ENCODE measurements at places on chromosomes 2 and 18.

- DNase-seq, result no peak
Observed at GRCh38 chr18:10488017-10488416, 33.6 kb downstream of the APCDD1 start.

GRCh38 chr2:233531955-233532354 is 34.6 kb downstream of the USP40 start:
- no peak for DNase-seq

DNA sequence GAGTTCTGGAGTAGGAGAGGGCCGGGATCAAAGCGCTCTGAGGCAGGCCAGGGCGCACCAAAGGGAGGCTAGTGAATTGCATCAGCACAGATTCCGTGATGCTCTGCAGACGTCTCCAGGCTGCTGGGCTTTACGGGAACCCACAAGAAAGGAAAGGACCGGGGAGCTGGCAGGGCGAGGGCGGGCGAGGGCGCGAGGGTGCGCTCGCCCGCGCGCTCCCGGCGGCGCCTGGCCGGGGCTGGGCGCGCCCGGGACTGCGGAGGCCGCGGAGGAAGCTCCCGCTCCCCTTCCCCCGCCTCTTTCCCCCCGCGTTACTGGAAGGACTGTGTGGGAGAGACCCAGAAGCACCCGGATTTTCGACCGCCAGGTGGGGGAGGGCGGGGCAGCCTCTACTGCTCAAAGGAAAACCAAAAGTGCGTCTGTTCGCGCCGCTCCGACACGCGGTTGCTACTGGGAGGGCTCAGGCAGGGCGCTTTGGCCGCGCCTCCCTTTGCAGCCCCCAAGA is 2.4 kb upstream of the FOSL2 start:
- DNase-seq, result peak; percentile 65

DNA sequence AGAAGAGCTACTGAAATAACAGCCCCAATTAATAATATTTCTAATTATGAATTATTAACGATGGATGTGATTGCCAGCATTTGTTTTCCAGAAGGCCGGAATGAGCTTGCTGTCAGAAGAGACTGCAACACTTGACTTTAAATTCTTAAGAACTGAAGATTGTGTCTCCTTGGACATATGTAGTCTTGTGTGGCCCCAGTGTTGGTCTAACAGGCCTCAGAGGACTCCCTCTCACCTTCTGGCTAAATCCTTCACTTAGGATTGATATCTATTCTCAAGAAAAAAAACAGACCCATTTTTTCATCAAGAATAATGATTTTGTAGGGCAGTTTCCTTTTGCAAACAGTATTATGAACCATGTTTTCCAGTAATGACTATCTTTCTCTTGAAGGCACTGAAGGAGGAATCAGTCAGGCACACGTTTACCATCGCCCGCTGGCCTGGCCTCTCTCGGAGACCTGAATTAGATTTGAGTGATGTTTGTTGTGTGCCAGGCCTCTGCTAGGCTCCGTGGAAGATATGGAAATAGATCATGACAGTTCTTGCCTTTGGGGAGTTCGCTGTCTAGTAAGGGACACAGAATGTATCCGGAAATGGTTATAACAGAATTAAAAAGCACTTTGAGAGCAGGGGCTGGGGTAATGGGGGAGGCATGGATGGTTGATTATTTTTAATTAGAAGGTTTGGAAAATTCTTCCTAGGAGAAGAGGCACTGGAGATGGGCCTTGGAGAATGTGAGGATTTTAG is 258.0 kb downstream of the MYCN start:
- DNase-seq, result no peak

DNA sequence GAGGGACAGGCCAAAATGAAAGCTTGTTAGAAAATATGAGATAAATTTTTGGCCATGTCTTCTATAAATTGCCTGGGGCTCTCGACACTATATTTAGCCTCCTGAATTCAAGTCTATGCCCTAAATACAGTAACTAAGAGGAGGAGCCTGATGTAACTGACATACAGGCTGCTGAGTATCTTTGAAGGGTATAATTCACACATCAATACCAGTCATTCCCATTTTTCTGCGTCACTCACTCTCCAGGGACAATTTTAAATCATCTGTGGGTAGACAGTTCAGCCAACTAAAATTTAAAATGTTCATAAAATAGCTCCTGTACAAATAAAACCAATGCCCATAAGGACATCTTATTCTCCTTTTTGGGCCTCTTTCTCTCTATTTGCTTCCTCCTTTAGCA is 105.9 kb downstream of the AP1S3 start:
- no peak for DNase-seq

DNA sequence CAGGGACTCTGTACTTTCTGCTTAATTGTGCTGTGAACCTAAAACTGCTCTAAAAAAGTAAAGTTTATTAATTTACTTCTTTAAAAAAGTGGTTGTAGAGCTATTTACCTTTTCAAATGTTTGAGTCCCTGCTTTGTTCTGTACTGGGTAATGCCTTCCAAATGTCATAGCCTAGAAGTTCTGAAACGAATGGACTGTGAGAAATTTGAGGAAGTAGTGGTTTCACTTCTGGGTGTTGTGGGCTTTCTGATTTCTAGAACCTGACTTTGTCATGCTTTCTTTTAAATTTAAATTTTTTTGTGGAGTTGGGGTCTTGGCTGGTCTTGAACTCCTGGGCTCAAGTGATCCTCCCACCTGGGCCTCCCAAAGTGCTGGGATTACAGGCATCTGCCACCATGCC is 44.6 kb downstream of the SMAD4 start:
- no peak for DNase-seq

GRCh38 chr2:233866479-233866878 is 1.7 kb downstream of the MSL3B start:
- DNase-seq, result no peak

- DNase-seq, result no peak
Observed at GRCh38 chr2:47195148-47195547, 40.0 kb upstream of the STPG4 start.

GRCh38 chr18:77069931-77070330 is 62.7 kb downstream of the MBP start:
- no peak for DNase-seq

GRCh38 chr2:37588316-37588777 is 83.1 kb downstream of the CDC42EP3 start:
- no peak for DNase-seq

- DNase-seq, result no peak
Observed at GRCh38 chr2:181607629-181608590, 49.0 kb downstream of the CERKL start.

DNA sequence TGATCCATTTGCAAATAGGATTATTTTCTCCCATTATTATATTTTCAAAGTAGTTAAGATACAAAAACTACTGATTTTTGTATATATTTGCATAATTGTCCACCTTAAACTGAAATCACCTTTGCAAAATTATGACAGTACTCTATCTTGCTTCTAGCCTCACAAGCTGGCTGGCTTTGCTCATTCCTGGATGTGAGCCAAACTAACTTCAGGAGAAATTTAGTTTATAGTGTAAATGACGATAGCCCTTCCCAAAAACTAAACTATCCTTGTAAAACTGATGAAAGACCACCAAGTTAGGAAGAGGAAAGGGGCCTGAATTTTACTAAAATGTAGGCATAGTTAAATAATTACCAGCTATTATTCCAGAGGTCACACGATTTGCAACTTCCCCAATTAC is 87.3 kb downstream of the ADD2 start:
- DNase-seq, result no peak

DNA sequence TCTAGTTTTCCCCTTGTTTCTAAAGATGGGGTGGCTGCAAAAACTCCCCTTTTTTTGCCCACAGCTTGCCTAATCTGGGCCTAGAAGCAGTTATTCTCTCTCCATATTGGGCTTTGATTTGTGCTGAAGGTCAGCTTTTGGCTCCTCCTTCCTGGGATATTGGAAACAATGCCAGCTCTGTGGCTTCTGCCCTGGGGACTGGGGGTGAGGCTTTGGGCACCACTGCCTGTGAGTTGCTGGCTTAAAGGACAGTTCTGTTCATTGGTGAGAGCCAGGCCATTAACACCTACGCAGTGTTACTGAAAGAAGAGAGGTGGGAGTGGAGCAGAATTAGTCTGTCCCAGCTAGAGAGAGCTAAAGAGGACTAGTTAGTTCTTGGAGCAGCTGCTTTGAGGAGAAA is 4.3 kb downstream of the UBXN2A start:
- no peak for DNase-seq

DNA sequence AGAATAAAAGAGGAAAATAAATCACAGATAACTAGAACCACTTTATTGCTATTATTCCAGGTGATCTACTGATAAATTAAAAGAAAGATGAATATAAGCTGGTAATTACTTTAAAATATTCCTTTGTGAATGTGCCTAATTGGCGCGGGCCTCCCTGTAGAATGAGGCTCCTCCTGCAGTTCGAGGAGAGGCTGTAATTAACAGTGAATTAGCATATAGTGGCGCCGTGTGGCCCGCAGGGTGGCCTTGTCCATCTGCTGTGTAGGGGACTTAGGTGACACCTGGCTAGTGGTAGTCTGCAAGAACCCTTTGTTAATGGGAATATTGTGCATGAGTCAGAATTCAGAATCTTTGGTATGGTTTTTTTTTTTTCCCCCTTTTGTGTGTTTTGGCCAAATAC is 119.8 kb downstream of the AGAP1 start:
- DNase-seq, result peak; percentile 92

DNA sequence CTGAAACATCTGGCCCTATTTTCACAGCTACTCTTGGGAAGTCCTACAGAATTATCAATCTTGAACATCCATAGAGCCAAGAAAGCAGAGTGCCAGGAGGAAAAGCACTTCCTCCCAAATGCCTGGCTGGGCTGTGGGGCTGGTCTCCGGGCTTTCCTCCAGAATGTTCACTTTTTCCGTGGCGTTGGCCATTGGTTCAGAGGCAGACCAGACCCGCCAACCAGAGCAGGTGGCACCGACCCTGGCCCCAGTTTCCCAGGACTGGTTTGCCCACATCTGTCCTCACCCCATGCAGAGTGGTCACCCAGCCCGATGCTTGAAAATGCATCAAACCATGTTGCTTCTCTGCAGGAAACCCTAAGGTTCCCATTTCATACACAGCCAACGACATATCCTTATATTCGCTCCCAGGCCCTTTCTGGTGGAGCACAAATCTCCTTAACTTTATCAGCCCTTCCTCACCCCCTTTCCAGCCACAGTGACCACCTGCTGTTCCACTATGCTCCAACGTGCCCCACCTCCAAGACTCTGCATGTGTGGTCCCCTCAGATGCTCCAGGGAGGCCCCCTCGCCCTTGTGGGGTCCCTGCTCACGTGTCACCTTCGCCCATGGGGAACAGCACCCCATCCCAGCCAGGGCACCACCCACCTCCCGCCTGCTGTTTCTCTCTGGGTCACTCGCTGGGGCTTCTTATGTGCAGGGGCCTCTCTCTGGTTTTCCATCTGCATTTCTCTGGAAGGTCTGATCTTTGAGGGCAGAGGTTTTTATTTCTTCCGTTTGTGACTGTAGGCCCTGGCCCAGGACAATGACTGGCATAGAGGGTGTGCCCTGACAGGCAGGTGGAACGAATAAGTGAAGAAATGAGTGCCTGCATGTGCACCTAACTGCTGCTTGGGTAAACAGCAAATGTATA is 92.9 kb downstream of the PXDN start:
- DNase-seq, result no peak

GRCh38 chr2:207078186-207078798 is 87.5 kb downstream of the KLF7 start:
- DNase-seq, result no peak

DNA sequence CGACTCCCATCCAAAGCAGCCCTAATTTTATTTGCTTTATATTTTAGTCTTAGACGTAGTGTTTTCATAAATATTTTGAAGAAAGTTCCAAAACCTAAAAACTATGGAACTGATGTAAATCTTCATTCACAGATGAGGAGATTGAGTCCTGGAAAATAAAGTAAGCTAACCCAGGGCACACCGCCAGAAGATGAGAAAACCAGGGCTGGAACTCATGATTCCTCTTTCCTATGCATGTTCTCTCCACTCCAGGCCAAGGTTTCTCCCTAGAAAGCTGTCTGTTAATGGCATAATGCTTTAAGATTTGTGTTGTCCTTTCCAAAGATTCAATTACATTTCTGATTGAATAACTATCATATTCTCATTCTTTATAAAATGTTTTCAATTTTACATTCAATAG is 78.4 kb upstream of the ZC3H15 start:
- no peak for DNase-seq

DNA sequence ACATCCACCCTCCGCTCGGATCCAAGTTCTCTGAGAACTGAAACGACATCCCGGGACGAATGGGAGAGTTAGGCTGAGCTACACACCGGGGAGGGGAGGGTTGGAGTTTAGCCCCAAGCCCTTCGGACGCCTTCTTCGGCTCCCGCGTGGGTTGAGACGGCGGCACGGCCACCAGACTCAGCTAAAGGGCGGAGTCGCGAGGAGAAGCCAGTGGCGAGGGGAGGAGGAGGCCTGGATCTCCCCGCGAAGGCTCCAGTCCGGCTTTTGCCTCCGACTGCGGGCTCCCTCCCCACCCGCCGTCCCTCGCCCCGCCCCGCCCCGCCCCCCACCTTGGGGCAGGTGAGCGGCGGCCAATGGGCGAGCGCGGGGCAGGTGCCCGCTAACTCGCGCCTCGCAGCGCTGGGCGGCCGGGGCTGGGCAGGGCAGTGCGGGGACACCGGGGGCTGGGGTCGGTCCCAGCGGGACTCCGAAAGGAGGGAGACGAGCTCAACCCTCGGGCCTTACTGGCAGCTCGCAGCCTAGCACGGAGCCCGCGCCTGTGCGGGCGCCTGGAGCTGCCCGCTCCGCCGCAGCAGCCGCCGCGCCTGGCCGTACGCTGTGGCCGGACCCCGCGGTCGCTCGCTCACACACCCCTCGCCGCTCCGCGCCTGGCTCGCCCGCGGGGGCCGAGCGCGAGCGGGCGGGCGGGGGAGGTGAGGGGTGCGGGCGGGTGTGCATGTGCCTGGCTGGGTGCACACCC is at the start of gene EMX1:
EMX1 (plus strand) TSS at position 382 of the 739 bp plus-strand sequence; CDS start at position 716, 334 bp downstream.
- DNase-seq, result peak; percentile 74

GRCh38 chr18:13505780-13506345 is 220.5 kb downstream of the FAM210A start:
- no peak for DNase-seq

DNA sequence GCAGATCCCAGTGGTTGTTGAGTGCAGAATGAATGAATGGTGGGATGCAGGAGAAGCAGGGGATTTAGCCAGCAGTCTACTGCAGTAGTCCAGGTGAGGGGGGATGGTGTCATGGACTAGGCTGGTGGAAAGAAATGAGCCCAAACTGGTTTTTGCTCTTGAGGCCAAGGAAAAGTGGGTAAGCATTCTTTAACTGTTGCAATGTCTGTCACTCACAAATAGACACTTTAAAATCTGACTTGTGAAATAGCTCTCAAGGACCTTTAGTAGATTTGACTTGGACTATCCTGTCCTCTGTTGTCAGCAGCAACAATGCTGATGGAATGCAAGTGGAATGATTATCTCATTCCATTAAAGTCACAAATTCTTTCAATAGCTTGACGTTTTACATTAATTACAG is 37.5 kb upstream of the STK17B start:
- no peak for DNase-seq

DNA sequence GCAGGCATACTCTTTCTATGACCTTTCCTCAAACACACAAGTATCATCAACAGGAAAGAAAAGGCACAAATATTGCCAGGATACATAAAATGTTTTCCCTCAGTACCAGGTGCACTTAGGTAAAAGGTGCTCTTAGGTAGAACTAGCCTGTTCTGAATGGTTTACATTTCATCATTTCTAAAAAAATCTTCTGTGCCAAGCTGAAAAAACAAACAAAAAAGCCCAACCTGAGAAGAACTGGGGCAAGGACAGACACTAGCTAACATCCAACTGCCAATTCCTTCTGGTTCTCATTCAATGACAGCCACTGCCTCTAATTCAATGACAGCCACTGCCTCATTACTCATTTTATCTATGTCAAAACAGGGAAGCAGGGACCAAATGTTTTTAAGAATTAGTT is 68.5 kb downstream of the SPIRE1 start:
- no peak for DNase-seq

GRCh38 chr2:144595686-144596072 is 75.8 kb upstream of the ZEB2 start:
- no peak for DNase-seq

GRCh38 chr18:59005262-59005661 is 134.4 kb upstream of the SEC11C start:
- no peak for DNase-seq
